Ureter (tissue), 1 donor: ENCODE measurements at places on chromosomes 3 and 15. TPM values are rescaled to one million over a fixed set of nuclear protein-coding genes. Genes with fewer than 3 reads are reported as not detected.

GRCh38 chr15:80695911-80696661 is 976 bp downstream of the ABHD17C start:
- peak; percentile 60 for DNase-seq

- DNase-seq: no peak
These were observed 257.9 kb downstream of the UBE2E2 start for GRCh38 chr3:23461069-23461468.

GRCh38 chr3:56980798-56981390 is 79.6 kb upstream of the SPATA12 start:
- peak; percentile 56 for DNase-seq

GRCh38 chr3:190554197-190554596 is 40.3 kb downstream of the IL1RAP start:
- no peak for DNase-seq

DNA sequence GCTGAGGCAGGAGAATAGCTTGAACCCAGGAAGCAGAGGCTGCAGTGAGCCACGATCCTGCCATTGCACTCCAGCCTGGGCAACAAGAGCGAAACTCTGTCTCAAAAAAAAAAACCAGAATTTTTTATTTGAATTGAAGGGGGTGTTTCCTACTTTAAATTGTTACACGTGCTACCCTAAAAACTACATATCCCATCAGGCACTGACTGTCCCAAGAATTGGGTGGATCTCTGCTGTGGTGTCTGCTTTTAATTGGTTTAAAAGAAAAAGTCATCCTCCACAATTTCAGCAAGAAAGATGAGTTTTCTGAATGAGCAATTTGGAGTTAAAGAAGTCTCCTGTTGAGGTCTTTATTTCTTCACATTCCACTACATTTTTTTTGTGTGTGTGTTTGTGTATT is 2.1 kb downstream of the PDIA3 start:
- DNase-seq: no peak

Gene IL17RD
- total RNA-seq: 5.4 TPM

Gene GP5
- 0.21 TPM for total RNA-seq

Gene KY
- total RNA-seq: 2.0 TPM

DNA sequence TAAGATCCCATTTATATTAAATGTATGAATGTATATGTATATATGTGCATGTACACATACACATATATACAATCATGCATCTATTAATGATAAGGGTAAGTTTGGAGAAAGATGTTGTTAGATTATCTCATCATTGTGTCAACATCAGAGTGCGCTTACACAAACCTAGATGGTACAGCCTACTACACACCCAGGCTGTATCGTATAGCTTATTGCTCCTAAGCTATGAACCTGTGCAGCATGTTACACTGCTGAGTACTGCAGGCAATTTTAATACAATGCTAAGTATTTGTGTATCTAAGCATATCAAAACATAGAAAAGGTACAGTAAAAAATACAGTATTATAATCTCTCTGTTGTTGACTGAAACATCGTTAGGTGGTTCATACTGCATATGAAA is 57.4 kb upstream of the ABHD17C start:
- DNase-seq: no peak

DNA sequence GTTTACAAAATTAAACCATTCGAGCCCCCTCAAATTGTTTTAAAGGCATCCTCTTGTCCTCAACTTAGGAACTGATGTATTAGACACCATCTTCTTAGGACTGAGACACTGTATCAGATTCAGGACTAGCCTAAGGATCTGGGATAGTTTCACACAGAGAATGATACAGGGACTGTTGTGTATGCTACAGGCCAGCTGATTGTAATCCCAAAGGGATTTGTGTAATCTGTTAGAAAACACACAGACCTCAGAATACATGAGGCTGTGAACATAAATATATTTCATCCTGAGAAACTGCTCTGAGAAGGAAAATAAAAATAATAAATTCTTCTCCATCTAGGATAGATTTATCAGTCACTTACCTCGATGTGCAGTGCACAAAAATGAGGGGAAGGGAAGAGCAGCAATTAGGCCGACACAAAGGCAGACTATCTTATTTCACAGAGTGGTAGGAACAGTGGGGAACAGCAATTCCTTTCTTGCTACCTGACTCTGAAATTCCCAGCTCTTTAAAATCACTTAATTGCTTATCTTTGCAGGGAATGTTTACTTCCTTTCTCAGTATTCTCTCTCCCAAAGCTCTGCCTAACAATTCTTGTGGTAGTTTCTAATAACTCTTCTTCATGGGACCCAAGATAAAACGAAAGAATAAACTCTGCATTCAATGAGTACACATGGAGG is 322.5 kb downstream of the MAGI1 start:
- no peak for DNase-seq

Gene LRRK1
- total RNA-seq: 29.5 TPM

- DNase-seq: no peak
These were observed 14.3 kb downstream of the SIAH2 start for GRCh38 chr3:150748684-150749047.

DNA sequence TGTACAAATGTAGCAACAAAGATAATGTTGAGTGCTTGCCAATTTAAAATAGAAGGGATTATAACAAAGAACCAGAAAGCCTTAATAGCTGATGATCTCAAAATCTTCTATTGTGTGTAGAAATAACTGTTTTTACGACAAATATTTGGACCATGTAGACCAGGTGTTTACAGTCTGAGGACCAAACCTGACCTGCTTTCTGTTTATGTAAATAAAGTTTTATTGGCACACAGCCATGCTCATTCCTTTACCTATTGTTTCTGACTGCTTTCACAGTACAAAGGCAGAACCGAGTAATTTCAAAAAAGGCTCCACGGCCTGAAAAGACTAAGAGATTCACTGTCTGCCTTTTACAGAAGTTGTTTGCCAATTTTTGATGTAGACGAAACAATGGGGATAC is 91.8 kb downstream of the GOLIM4 start:
- no peak for DNase-seq

DNA sequence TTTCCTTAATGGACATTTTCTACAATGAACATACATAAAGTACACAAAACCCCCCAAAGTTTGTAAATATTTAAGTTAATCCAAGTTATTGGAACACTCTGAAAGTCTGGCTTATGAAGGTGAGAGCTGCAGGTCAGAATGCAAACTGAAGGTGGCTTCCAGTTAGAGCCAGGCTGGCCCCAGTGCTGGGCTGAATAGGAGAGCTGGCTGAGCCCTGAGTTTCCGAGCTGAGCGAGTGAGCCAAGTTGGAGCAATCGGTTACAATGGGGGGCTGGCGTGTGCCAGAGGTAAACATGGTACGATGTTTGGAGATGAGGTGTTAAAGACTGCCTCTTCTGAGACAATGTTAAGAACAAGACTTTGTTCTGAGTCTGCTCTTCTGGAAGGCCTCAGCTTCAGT is 230.8 kb upstream of the MCTP2 start:
- DNase-seq: no peak

- DNase-seq: no peak
These were observed 112.9 kb downstream of the SEC22A start for GRCh38 chr3:123314359-123315270.

DNA sequence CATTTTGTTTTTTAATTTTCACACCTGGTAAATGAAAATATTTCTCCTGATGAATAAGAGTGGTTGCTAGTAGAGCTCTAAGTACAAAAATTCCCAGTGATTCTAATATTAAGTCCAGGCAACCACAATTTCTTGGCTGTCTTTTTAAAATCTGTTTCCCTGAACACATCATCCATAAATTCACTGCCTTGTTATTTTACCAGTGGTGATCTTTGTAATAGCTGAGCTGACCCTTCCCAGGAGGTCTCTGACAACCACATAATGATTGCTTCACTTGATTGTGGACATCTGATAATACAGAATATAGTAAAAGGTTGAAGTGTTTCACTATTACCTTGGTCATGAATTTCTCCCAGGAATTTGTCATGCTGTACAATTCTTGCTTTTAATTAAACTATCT is 13.9 kb upstream of the TOP2B start:
- no peak for DNase-seq

GRCh38 chr3:104673981-104674380 is 692.7 kb upstream of the ALCAM start:
- DNase-seq: no peak

DNA sequence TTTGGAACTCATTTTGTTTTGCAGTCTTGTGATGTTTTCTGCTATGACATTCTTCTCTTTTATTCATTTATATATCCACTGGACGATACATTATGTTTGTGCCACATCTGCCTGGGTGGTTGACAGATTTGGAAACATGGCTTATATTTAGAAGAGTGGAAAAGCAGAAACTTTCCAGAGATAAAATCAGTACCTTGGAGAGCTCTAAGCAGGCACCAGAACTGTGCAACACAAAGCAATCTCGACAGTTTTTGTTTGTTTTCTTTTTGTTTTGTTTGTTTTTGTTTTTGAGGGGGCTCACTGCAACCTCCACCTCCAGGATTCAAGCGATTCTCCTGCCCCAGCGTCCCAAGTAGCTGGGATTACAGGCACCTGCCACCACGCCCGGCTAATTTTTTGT is 45.5 kb downstream of the SYN2 start:
- DNase-seq: no peak

GRCh38 chr15:79314186-79314585 is 3.3 kb downstream of the TMED3 start:
- DNase-seq: no peak

Gene ISL2
- total RNA-seq: 0.62 TPM
